ENCODE measurements at places on chromosomes 3 and 15.

DNA sequence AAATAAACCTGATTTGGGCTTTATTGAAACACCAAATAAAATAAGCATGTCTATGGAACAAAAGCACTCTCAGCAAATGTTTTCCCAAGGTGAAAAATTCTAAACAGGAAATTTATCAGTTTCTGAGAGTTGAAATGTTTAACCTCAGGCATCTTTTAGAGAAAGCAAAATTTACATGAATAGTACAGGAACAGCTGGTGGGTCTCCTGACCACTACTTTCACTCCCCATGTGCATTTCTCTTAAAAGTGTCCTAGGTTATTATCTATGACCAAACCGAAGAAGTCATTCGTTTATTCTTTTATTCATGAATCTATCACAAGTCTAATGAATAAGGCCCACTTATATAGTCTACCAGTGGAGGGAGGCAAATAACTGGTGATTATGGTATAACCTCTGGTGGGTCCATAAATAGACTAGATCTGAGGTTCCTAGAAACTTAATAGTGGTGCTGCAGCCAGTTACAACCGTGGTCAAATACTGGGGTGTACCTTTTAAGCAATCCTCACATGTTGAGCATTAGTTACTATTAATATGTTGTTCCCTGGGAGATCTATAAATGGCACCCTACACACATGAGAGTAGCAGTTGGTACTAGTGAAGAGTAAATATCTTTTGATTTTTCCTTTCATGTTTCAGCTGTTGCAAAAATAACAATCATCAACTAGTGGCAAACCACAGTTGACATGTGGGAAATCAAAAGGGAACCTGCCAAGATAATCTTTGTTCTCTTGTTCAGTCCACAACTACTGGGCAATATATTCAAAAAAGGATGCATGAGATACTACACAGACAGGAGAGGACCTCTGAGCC is 169.3 kb upstream of the STAC start:
- no peak for DNase-seq

- no peak for DNase-seq
These were observed 429.4 kb downstream of the NTRK3 start for GRCh38 chr15:87827131-87827530.

DNA sequence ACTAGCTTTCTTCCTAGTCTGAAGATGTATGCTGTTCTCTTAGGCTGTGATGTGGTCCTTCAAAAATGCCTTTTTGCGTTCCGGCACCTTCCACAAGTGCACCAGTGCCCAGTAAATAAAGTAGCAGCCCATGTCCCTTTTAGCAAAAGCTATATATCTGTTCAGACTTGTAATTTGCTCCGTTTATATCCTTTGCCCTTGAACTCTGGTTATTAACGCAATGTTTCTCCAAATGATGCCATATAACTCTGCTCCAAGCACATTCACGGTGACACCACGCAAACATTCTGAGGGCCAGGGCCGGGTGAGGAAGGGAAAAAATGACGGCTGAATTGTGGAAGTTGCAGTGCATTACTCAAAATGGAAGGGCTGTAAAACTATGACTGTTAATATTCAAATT is 1001.1 kb upstream of the NR2F2 start:
- no peak for DNase-seq

- no peak for DNase-seq
These were observed 3.9 kb upstream of the RNU6-1 start for GRCh38 chr15:67843571-67844387.

DNA sequence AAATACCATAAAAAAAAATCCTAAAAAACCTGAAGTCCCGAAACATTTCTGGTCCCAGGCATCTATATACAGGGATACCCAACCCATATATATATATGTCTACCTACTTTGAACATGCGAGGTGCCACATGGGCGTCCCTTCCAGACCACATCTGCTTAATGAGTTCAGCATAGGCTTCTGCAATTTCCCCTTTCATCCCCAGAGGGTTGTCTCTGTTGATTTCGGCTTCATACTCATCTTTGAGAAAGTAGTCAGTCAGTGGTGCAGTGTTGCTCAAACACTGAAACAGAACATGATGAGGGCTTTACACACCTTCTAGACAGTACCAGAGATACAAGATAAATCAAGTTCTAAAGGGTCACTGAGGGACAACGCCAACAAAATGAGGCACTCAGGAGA is 28.6 kb upstream of the C3orf62 start:
- DNase-seq, result no peak

GRCh38 chr3:106825962-106826605 is 551.2 kb upstream of the CCDC54 start:
- no peak for DNase-seq

- DNase-seq, result no peak
These were observed 1059.2 kb downstream of the ZPLD1 start for GRCh38 chr3:103494011-103494410.

GRCh38 chr15:70053716-70054229 is 43.9 kb downstream of the TLE3 start:
- DNase-seq, result no peak

DNA sequence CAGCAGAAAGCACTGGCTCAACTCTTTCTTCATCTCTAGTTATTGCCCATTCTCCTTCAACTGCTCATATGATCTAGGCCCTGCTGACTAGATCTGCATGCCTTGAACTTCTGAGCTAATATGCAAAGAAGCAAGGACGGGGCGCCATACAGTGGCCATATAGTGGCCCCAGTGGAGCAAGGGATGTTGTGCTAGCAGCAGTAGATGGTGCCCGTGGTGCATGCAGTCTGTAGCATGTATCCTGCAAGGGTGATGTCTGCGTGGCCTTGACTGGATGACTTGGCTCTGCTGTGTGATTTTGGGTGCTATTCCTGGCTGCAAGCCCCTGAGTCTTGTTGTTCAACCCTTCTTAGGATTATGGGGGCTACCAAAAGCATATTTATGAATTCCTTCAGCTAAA is 12.2 kb upstream of the NMD3 start:
- DNase-seq, result no peak

DNA sequence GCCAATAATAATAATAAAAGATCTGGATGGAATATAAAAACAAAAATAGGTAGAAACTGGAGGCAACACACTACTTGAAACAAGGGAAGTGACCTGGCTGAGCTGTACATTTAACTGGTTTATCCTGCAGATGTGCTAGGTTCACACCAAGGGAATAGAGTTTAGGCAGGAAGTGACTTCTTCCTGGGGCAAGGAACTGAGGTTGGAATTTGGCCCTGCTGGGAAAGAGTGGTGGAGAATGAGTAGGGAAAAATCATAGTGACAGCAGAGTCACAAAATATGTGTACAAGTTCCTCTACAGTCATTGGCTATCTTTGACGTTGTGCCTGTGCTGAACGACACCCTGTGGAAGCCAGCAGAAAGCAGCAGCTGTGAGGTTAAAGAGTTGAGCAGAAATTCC is 44.1 kb downstream of the ARHGAP11B start:
- DNase-seq, result no peak

- peak; percentile 15 for DNase-seq
These were observed 106.5 kb upstream of the SLC4A7 start for GRCh38 chr3:27590437-27591298.

- no peak for DNase-seq
These were observed 77.4 kb downstream of the CHCHD6 start for GRCh38 chr3:126781406-126781805.

DNA sequence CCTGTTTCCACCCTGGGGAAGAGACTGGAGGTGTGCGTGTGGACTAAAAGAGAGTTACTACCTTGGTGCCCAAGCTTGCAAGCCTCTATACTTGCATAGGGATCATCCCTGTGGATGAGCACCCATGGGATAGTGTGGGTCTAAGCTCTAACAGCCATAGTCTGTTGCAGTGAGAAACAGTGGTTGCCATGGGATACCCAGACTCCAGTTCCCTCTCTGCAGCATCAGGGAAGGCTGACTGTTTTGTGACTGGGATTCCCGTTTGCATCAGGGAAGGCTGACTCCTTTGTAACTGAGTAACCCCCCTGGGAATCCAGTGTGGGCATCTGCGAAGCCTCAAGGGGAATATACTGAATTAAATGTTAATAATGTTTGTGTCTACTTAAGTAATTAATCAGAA is 196.1 kb downstream of the ZNF621 start:
- no peak for DNase-seq

DNA sequence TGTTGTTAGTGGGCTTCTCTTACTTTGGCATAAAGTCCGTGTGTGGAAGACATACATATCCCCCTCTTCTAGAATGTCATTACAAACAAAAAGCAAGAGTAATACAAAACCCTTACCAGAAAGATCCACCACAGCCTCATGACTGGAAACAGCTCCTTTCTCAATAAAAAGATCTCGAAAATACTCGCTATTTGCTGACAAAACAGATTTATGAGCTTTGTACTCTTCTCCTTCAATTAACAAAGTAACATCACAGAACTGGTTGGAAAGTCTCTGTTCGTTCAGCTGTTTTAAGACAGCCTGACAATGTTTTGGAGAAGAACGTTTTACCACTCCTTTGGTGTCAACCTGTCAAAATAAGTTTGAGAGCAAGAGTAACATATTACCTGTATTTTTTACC is 5.9 kb downstream of the ZBTB11 start:
- no peak for DNase-seq

GRCh38 chr15:33756961-33757360 is 211.3 kb upstream of the CHRM5 start:
- DNase-seq, result no peak

DNA sequence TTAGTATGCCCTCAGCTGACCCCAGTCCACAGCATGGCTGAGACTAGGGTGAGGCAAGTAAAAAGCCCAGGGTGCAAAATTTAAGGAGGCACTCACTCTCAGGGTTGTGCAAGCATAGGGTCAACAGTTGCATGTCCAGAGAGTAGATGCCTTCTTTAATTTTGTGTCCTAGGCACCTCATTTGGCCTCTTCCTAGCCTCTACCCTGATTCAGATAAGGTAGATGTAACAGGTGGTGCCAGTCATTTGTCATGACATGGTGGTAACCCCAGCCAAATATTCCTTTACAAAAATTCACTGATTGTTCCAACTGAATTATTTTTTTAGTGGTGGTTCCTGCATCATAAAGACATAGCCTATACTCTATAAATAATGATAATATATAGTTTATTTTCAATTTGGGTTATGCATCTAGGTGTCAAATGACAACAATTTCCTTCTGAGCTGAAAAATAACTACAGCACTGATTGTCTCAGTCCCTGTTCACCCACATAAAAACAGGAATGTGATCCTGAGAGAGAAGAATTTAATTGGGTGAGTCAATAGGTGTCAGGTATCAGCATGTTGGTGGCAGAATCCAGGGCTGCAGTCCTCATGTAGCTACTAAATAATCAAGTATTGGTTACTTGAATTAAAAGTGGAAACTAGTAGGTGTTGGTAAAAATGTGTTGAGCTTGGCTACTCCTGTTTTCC is 44.2 kb upstream of the TIPARP start:
- DNase-seq, result no peak

DNA sequence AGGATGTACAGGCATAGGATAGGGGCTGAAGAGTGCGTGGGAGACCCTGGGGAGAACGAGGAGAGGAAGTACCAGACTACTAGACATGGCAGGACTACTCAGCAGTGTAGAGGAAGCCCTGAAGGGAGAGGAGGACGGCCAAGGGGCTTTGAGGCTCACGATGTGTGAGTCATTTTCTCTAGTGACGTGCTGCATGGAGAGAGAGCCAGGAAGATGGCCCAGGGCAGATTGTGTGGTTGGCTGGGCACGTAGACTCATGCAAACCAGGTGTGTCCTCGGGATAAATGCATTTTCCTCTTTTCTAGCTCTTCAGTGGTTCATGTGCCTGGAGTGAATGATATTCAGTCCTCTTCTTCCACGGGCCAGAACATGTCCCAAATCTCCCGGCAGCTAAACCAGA is 115.0 kb upstream of the ABHD17C start:
- DNase-seq, result no peak

DNA sequence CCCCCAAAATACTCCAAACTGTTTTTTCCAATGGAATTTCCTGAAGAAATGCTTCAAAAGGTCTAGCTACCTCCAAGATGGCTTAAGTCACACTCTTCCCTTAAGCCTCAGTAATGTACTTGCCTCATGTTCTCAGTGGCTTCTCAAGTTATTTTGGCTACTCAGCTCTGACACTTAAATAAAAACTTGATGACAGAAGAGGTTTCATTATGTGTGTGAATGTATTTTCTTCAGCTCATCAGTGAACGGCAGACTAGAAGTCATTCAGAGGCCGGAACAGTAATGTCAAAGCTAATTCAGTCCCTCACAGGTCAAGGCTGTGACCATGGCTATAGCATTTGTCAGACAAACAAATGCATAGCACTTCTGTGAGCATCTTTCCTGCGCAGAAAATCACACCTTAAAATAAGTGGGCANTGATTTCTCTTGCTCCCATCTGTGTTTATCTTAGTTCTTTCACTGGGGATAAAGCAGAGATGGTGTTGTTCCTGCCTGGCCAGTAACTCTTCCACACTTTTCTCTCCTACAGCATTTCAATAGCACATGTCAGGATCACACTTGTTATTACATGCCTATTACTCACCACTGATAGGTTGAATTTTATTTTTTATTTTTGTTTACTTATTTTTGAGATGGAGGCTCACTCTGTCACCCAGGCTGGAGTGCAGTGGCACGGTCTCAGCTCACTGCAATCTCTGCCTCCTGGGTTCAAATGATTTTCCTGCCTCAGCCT is 68.5 kb upstream of the PLCL2 start:
- no peak for DNase-seq

DNA sequence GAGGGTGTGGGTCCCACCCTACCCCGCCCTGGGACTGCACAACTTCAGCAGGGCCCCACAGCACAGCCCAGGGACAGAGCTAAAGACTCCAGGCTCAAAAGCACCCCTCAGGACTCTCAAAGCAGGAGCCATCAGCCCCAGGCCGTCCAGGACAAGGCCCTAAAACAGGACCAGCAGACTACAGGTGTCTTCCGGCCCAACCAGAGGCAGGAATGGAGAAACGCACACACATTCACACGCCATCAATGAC is 26.1 kb downstream of the ATRIP start:
- DNase-seq, result no peak

DNA sequence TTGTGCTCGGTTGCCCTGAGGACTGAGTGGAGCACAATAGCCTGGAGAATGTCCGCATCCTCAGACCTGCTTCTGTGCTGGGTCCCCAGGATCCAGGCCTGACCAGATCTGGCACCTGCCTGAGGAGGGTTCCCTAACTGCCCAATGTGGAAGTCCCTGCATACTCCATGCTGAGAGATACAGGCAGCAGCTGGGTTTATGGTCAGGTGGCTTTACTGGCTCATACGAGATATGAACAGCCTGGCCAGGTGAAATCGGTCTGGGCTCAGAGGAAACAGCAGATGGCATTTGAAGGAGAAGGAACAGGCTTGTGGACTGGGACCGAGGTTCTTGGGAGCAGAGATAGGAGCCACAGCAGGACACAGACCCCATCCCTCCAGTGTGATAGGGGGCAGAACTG is 18.2 kb upstream of the KIF23 start:
- no peak for DNase-seq

GRCh38 chr15:49055630-49056029 is 9.4 kb upstream of the SECISBP2L start:
- DNase-seq, result no peak

DNA sequence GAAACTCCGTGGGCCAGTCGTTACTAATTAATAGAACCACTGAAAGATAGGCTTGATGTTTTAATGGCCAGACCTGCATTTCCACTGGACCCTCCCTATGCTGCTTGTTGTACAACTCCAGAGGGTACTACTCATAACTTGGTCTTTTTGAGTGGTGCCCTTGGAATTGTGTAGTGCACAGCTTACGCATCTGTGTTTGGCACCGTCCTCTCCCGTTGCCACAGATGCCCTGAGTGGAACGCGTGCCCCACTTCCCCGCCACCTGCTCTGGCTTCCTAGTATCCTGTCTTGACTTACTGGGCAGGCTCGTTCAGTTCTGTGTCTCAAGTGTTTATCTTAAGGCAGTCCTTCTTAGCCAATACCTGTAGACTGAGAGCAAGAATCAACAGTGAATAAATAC is 78.7 kb downstream of the USP13 start:
- DNase-seq, result no peak
